ENCODE measurements at places on chromosomes 16 and 17.
A peak's percentile ranks its signal among the peaks of the same experiment; 100 is the strongest.

GRCh38 chr17:80761110-80761871, 216.7 kb downstream of the RPTOR start:
- peak; percentile 82 for DNase-seq

DNA sequence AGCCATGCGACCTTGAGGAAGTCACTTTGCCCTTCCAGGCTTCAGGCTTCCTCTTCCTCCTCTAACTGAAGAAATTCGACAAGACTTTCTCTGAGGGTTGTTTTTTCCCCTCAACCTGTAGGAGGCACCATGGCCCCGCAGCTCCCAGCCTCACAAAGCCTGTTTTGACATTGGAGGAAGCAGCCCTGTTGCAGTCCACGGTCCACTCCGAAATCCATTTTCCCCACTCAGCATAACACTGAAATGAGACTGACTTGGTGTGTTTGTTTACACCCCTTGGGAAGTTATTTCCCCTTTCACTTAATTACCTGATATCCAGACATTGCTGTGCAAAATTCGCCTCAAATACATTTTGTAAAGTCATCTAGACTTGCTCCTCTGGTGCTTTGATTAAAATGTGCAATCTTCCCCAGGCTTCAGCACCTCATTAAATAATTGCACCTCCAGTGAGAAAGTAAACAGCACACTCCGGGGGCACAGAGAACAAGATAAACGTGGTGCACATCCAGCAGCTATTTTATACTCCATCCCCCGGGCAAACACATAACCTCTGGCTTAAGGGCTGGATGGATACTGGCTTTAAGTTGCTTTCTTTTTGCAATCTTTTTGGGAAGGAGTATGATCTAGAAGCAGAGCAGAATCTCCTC, 41.4 kb upstream of the PIRT start:
- DNase-seq: no peak

GRCh38 chr16:4583906-4584305, 27.8 kb downstream of the C16orf96 start:
- DNase-seq: no peak

DNA sequence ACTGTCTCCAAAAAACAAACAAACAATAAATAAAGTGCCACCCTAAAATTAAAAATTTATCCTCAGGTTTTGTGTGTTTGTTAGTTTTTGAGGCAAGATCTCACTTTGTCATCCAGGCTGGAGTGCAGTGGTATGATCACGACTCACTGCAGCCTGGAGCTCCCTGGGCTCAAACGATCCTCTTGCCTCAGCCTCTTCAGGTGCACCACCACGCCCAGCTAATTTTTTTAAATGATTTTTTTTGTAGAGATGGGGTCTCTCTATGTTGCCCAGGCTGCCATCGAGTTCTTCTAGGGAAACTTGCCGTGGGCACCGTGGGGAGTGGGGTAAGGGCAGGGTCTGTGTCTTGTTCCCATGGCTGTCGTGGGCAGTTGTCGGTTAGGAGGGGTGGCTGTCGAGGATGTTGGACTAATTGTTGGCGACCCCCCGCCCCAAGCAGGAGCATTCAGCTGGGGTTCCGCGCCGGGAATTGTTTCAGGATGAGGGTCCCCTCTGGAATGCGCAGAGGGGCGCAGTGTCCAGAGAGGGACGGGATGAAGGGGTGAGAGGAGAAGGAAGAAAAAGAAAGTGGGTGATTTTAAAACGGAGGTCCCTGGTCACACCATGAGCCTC, 1.1 kb upstream of the RNF213 start:
- DNase-seq: no peak

- no peak for DNase-seq
These were observed 19.7 kb downstream of the MAP3K3 start for GRCh38 chr17:63641692-63642448.

Data from HTR-8/SVneo (cell line).